ENCODE measurements at places on chromosomes 3 and 15.

GRCh38 chr3:13073326-13074005 lies at the start of gene IQSEC1:
IQSEC1 (minus strand) TSS chr3:13073429; CDS start chr3:13073014, 415 bp downstream.
- DNase-seq, result peak; percentile 84

DNA sequence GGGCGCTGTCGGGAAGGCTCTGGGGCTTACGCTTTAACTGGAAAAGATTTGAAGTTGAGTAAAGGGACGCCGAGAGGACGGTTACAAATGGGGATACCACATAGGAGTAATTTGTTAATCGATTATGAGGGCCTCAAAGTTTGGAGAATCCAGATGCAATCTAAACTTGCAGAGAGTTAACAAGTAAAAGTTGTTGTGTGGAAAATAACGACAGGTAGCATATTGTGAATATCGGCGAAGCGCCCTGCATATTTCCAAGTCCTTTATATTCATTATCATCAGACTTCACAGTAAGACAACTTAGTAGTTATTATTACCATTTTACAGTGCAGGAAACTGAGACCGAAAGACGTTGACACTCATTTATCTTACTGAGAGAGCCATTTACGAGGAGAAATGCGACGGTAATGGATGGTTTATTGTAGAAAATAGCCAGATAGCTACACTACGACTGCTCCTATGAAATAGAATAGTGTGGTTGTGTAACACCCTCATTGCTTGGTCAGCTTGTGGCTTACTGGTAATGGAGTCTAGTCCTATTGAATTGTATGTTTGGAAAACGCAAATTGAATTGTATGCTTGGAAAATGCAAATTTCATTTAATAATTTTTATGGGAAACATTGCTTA lies 700 bp downstream of the MKRN2 start:
- DNase-seq, result no peak

GRCh38 chr3:52539010-52539653 lies 2.7 kb downstream of the UQCC5 start:
- DNase-seq, result no peak

- DNase-seq, result peak; percentile 24
These were observed 130.6 kb upstream of the FHIT start for GRCh38 chr3:61381745-61382392.

DNA sequence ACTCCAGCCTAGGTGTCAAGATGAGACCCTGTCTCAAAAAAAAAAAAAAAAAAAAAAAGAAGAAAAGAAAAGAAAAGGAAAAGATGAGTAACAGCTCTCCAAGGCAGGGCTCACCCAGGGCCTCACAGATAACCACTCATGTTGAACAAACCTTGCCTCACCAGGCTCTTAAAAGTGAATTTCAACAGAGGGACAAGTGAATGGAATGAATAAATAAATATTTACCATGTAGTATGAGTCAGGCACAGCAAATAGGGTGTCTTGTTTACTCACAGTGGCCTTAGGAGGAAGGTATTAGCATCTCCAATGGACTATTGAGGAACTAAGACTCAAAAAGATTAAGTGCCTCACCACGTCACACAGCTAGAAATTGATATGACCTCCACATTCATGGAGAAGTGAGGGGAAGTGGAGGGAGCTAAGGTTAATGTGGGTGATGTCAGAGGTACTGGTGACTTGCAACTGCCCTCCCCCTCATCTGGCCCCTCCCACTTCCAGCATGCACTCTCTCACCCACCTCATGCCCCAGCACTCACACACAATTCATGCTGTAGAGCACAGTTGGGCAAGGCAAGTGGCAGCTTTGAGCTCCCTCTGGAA lies 255.5 kb downstream of the UACA start:
- DNase-seq, result no peak

DNA sequence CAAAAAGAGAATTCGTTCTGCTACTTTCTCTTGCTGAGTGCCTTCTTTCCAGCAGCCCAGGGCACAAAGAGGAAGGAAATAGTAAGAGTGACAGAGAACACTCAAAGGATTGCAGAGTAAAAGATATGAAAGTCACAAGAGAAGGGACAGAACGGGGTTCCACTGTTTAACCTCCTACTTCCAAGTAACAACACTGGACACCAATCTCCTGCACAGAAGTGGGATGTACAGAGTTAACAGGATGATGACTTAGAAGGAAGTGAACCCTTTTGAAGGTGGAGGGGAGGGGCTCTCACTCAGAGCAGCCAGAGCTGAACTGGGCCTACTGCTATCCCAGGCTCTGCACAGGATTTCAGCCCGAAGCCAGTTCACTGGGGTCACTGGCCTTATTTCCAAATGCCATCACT lies 130.1 kb upstream of the PRICKLE2 start:
- DNase-seq, result no peak

- DNase-seq, result no peak
These were observed 66.3 kb downstream of the ISG20 start for GRCh38 chr15:88704791-88705768.

GRCh38 chr3:24476871-24477656 lies 17.6 kb downstream of the THRB start:
- no peak for DNase-seq

- DNase-seq, result no peak
These were observed 194.3 kb downstream of the IL5RA start for GRCh38 chr3:2915826-2916225.

- peak; percentile 34 for DNase-seq
These were observed 155.5 kb downstream of the FNDC3B start for GRCh38 chr3:172194702-172195406.

GRCh38 chr3:153162513-153163392 lies 727 bp downstream of the RAP2B start:
- DNase-seq, result peak; percentile 44

GRCh38 chr15:27694506-27695087 lies 404.5 kb downstream of the OCA2 start:
- DNase-seq, result no peak

GRCh38 chr3:40523781-40524180 lies 979 bp upstream of the ZNF621 start:
- DNase-seq, result no peak

GRCh38 chr15:56805466-56806147 lies 72.3 kb upstream of the ZNF280D start:
- no peak for DNase-seq

DNA sequence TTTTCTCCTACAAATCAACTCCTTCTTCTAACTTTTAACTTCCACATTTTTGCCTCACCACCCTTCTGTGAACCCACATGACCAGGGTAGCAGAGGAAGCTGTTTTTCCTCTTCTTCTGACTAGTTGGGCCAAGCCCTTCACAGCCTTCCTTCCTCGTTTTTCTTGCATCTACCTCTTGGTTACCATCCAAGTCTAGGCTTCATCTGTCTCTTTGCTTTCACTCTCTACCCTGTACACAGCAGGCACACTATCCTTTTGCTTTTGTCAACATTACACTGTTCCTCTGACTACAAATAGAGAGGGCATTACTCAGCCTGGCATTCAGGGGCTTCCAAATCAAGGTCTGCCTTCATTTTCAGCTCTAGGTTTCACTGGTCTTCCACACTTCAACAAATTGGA lies 22.0 kb downstream of the SLC9A9 start:
- no peak for DNase-seq

DNA sequence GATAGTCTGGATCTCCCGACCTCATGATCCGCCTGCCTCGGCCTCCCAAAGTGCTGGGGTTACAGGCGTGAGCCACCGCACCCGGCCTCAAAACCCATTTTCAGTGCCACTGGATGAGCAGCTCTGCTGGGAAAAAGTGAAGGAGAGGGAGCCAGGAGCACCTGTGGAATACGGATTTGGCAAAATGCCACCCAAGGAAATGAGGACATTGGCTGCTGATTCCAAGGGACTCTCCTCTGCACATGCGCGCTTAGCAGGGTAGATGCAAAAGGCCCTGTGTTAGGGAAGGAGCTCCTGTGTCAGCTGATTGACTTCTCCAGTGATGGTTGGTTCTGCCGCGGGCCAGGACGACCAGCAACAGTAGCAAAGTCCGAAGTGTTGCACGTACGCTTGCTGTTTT lies 43.4 kb upstream of the IGF1R start:
- no peak for DNase-seq

DNA sequence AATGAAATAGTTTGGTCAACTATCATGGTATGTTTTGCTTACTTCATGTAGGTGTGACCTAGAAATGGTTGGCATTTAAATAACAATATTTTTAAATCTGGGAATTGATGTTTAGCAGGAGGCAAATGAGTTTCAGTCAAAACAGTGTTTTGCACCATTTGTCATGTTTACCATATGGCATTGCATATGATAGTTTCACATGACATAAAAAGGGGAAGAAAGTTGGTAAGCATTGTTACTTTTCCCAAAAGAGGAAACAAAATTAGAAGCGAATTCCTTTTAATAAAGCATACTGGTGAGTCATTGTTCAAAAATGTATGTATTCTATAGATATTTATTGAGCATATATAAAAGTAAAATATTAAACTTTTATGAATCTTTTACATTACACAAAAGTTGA lies 2.3 kb downstream of the RNF13 start:
- DNase-seq, result no peak

DNA sequence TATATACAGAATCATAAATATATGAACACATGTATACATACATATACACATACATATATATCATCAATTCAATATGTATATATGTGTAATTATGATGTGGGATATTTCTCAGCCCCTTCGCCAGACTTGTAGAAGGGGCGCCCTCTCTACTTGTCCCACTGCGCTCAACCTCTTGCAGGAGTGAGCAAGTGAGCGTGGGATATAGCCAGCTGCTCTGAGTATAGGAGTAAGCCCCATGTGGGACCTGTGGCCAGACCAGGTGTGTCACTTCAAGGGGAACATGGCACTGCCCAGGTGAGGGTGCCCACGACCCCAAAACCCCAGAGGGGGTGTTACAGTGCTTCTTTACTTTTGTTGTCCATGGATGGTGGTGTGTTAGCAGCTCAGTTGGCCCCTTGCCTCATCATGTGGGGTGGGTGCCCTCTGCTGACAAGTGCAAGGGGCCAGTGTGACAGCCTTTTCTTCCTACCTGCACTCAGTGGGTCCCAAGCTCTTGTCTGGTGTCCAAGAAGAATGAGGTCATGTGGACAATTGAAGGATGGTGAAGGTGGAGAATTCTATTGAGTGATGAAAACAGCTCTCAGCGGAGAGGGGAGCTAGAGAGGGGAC lies 304.1 kb downstream of the UNC13C start:
- DNase-seq, result no peak

DNA sequence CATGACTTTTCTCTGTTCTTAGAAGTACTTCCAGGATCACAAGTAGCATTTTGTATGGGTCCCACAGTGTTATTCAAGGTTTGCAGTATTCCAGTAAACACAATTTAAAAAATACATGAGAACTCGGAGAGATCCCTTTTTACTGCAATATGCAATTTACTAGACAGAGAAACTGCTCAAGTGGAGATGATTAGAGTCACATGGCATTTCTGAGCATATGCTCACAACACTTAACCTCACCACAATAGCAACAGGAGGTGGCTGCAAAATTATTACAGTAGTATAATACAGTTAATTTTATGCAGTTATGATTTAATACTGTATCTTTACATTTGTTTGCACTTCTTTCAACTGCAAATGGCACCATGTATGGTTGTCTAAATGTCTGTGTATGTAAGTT lies 87.5 kb downstream of the PIK3CB start:
- no peak for DNase-seq

DNA sequence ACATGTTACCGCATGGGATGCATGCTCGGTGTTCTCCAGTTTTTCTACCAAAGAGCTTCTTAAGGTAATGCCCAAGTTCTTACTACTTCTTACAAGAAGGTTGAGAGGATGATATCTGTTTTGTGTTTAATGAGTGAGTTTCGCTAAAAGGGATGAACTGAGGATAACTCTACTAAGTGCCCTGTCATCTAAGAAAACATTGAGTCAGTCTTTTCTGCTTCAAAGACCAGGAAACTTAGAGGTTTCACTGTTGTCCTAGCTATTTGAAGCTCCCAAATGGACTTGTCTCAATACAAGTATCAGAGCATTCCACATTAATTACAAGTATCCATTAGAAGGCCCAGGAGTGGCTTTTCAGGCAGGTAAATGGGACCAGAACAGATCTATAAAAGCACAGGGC lies 296.2 kb downstream of the KBTBD8 start:
- no peak for DNase-seq

- DNase-seq, result peak; percentile 29
These were observed 812 bp downstream of the P4HTM start for GRCh38 chr3:48990636-48991469.

- no peak for DNase-seq
These were observed 259.2 kb downstream of the GBE1 start for GRCh38 chr3:81502236-81502635.
